ENCODE measurements at places on chromosomes 5 and 9.

- no peak for DNase-seq
These were observed 877.9 kb upstream of the WWC1 start for GRCh38 chr5:167413506-167413905.

DNA sequence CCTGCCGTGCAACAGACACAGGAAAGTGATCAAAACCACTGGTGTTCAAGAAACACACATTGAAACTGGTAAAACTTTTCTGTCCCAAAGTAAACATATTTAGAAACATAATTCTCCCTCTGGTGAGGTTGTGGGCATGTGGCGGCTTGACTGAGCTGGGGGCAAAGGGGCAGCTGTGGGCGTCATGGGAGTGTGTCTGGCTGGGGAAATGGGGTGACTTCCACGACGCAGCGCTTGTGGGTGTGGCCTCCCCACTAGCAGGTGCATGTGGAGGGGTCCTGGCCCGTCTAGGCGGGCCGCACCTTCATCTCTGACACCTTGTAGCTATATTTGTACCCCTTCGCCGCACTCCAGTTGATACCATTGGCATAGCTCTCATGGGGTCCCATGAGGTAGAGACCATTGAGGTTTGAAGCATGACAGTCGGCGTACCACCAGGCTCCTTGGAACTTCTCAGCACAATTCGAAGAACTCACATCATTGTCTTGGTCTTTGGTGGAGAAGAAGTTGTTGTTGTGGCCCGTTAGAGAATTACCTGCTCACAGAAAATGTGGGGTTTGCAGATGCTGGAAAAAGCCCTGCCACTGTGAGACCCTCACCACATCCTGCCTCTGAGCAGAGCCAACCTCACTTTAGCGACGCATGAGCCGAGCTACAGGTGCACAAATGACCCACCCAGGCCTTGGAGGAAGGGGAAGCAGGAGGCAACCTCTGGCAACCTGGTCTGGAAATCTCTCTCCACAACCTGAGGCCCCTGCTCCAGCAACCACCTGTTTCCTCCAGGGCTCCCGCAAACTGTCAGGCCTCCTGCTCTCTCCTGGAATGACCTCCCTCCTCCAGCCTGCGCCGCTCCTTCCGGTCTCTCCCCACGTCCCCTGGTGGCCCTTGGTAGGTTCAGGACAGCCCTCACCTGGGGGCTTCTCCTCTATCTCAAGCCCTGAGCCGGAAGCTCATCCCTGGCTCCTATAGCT lies 7.9 kb downstream of the FCN1 start:
- no peak for DNase-seq

DNA sequence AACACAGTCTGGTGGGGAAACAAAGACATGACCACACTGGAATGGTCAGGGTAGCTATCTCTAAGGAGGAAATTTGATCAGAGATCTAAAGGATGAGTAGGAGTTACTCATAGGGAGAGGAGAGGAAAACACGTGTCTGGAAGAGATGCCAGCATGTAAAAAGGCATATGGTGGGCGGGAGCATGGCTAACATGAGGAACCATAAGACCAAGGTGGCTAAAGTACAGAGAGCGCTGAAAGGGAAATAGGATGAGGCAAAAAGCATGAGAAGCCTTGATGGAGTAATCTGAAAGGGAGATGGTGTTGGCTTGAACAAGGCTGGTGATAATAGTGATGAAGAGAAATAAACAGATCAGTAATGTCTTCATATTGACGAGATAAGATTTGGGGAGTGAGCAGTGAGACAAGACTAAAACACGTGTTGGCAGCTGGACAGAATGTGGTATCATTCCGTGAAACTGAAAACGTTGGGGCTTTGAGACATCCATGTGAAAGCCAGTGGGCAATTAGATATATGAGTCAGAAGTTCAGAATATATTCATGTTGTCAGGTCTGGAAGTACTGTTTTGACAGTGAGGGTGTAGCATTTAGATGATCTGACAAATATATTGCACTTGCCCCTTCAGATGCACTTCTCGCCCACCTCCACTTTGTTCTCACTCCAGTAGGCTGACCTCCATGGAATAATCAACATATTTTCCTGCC lies 209.1 kb upstream of the KCNN2 start:
- no peak for DNase-seq

DNA sequence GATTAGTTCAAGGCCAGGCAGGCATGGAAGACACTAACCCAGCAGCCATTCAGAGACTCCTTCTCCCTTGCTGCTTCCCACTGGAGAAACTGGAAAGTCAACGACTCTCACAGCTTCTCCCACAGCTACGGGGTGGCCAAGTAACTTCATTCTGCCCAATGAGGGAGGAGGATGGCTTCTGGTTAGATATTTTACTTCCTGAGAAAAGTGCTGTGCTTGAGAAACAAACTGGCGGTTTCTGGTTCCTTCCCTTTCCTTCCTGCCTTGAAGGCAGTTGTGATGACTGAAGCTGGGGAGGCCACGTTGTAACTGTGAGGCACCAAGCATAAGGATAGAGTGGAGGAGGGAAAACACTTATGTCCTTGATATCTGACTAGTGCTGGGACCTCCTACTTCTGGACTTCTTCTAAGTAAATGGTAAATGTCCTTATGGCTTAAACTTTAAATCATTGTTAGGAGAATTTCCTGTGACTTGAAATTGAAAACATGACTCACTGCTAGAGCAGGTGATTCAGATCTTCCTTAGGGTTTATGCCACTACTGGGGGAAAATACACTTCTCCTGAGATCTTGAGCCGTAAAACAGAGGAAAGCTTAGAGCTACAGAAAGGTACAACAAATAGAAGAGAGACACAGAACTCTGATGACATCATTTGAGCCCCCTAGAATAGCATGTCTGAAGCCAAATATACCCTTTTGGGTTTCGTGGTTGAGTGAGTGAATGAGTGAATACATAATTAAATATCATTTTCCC lies 3.1 kb upstream of the GNPDA1 start:
- peak; percentile 70 for DNase-seq

- no peak for DNase-seq
These were observed 55.6 kb upstream of the SPTLC1 start for GRCh38 chr9:92170848-92171247.

- DNase-seq = no peak
These were observed 2117.6 kb downstream of the MAT2B start for GRCh38 chr5:165622864-165623536.

DNA sequence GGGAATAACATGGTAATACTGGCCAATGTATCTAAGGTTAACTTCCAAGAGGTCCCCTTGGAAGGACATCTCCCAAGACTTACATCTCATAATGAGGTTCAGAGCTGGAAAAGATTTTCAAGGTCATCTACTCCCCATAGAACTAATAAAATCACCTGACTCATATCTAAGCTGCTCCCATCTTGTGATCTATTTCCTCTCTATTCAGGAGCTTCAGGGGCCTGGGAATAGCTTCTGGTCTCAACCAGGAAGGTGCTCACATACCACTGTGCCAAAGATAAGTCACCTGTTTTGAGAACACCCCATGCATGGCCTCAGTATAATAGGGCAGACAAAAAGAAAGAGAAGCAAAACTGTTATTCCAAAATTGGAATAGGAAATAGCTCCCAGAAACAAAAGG lies 74.2 kb downstream of the OXCT1 start:
- DNase-seq = no peak

- no peak for DNase-seq
These were observed 217.6 kb downstream of the PBX3 start for GRCh38 chr9:125964702-125965225.

DNA sequence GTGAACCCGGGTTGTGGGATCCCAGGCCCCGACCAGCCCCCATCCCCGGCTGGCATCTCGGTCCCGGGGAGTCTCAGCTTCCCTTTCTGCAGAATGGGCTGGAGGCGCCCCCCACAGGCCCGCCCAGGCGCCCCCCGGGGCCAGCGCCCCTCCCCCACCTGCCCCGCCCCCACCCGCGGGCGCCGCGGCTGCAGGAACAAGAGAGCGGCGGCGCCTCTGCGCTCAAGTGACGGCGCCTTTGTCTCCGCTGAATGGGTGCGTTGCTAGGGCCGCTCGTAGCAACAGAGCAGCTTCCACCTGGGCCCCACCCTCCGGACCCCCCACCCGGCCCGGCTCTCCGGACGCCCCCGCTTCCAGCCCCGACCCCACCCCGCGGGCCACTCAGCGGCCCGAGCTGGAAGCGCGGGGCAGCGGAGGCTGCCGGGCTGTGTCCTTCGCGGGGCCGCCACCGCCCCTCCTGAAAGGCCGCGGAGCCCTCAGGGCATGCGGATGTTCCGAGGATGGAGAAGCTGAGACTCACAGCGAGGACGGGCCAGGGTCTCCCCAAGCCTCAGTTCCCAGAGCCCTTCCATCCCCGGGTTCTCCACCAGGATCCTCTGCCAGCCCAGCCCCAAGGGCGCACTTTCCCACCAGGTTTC lies 27.5 kb downstream of the ADGRD2 start:
- DNase-seq = no peak

GRCh38 chr5:95871146-95871806 lies 48.8 kb upstream of the GLRX start:
- DNase-seq = no peak

DNA sequence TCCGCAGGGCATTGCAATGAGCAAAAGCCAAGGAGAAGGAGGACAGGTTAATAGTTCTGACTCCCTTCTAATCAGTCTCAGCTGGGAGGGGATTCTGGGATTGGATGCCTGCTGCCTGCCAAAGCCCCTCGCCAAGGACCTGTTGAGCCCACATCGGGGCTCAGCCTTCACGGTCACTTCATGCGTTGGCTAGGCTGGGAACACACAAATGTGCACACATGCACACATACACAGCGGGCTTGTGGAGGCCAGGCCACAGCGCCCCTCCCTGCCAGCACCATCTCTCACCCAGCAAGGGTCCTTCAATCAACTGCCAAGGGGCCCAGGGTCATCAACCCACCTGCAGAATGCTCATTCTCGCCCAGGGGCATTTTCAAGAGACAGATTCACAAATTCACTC lies 113.9 kb downstream of the C5orf15 start:
- DNase-seq = no peak

GRCh38 chr5:91373006-91373405 lies 10.1 kb downstream of the ARRDC3 start:
- no peak for DNase-seq

GRCh38 chr5:8462565-8462964 lies 593.6 kb downstream of the MTRR start:
- DNase-seq = no peak

DNA sequence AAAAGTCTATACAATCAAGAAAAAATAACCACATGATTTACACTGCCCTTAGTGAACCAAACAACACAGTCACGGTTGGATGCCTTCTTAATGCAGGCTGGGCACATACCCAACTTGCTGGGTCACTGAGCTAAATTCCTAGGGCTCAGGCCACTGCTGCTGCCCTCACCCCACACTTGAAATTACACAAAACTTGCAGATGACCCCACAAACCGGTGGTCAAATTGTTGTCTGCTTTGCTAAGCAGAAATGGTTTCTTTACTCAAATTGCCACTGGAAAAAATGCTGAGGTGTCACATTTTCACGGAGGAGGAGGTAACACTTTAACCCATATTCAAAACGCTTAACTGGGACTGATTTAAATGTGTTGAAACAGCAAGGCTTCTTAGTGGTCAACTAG lies 62.4 kb downstream of the HMHB1 start:
- no peak for DNase-seq

GRCh38 chr5:50302815-50303490 lies 138.1 kb downstream of the EMB start:
- DNase-seq = no peak

- no peak for DNase-seq
These were observed 134.3 kb upstream of the POU5F2 start for GRCh38 chr5:93875693-93876092.

DNA sequence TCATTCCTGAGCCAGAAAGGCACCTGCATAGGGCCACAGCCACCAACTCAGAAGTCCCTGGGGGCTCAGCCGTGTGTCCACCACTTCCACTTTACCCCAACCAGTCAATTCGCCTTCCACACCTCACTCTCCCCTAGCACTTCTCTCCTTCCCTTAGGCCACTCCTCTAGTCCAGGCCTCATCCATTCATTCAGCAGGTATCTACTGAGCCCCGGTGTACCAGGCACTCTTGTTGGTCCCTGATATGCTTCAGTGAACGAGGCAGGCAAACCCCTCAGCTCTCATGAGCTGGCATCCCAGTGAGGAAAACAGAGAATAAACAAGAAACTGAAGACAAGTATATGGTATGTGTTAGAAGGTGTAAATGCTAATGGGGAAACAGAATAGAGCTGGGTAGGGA lies 28.7 kb downstream of the NDUFA8 start:
- DNase-seq = no peak

- no peak for DNase-seq
These were observed 166.0 kb upstream of the IRX2 start for GRCh38 chr5:2917524-2917923.

- DNase-seq = no peak
These were observed 69.3 kb downstream of the SNX30 start for GRCh38 chr9:112819635-112820496.

DNA sequence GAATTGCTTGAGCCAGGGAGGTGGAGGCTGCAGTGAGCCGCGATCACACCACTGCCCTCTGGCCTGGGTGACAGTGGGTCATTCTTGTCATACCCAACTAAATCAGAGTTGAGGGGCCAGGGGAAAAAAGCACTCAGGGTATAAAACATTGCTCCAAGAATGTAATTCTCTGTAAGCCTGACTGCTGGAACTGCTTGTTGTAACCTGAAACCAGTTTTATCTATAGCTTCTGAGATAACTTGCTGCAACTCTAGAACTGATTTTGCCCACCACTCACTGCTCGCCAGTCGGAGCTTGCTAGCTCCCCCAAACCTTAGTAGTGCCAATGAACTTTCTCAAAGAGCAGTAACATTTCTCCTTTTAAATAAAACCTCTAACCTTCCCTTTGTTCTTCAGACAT lies 9.6 kb upstream of the MSH3 start:
- no peak for DNase-seq

- DNase-seq = no peak
These were observed 81.5 kb downstream of the CAAP1 start for GRCh38 chr9:26811106-26811505.

GRCh38 chr9:70760228-70760627 lies 345.8 kb upstream of the KLF9 start:
- no peak for DNase-seq

- DNase-seq = no peak
These were observed 7.3 kb downstream of the CRHBP start for GRCh38 chr5:76960004-76960625.

GRCh38 chr5:123209502-123210027 lies 120.5 kb downstream of the PRDM6 start:
- DNase-seq = no peak

GRCh38 chr5:170656346-170656745 lies 127.2 kb upstream of the GABRP start:
- DNase-seq = no peak

DNA sequence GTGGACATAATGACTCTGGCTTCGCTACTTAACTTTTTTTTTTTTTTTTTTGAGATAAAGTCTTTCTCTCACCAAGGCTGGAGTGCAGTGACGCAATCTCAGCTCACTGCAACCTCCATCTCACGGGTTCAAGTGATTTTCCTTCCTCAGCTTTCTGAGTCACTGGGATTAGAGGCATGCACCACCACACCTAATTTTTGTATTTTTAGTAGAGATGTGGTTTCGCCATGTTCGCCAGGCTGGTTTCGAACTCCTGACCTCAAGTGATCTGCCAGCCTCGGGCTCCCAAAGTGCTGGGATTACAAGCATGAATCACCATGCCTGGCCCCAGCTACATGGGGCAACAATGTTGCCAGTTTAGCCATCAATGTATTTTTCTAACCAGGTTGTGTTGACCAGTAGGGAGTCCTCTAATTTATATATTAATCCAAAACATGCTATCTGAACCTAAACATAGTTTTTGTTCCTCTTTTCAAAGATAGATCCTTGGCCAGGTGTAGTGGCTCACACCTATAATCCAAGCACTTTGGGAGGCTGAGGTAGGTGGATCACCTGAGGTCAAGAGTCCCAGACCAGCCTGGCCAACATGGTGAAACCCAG lies 120.3 kb upstream of the LHFPL2 start:
- no peak for DNase-seq

Data from CD4-positive, alpha-beta T cell (primary cell).